ENCODE measurements at places on chromosomes 3 and 15.

- DNase-seq, result peak; percentile 40
Measured at GRCh38 chr3:9399746-9400145, 2.3 kb downstream of the SETD5 start.

- no peak for DNase-seq
Measured at GRCh38 chr3:170956647-170957046, 48.2 kb upstream of the EIF5A2 start.

DNA sequence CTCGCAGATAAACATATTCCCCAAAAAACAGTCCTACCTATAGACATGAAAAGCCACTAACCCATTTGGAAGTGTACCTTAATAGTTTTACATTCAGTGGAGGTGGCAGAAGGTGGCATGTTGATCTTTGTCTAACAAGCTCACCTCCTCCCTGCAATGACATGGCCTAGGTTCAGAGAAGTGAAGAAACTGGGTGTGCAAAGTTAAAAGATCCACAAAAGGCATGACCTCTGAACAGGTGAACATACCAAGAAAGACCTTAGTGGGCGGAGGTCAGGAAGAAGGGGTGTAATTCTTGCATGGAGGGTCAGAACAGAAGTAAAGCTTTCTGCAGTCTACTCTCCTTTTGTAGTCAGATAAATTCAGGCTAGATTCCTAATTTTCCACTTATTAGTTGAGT, 822 bp downstream of the MRPL3 start:
- DNase-seq, result no peak

- no peak for DNase-seq
Measured at GRCh38 chr3:50885070-50885850, 210.5 kb downstream of the DOCK3 start.

DNA sequence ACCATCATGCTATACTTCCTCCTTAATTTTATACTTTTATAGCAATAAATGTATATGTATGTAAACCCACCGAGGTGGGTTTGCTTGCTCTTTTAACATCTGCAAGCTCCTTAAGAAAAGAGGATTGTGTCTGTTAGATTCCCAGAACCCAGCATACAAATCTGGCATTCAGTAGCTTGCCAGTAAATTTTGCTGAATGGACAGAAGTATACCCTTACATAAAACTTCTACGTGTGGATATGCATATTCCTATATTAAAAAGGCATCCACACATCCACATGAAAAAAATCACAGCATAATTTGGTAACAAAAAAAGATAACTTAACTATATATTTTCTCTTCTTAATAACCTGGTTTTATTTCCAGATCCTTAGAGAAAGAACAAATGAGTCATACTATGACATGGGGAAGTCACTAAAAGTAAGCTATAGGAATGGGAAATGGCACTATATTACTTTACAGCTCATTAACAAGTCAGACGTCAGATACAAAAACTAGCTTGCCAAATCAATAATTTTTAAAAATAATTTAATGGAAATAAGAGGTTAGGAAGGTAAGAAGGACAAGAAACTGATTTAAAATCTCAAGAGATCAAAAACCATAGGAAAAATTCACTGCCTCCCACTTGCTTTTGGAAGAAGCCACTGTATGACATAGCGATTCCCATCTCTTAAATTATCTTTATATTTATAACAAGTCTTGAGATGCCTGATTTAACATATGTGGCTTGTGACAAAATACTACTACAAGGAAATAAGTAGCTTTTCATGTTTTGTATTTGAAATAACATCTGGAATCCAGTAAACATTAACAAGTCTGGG, 68.7 kb downstream of the SUMF1 start:
- DNase-seq, result no peak

DNA sequence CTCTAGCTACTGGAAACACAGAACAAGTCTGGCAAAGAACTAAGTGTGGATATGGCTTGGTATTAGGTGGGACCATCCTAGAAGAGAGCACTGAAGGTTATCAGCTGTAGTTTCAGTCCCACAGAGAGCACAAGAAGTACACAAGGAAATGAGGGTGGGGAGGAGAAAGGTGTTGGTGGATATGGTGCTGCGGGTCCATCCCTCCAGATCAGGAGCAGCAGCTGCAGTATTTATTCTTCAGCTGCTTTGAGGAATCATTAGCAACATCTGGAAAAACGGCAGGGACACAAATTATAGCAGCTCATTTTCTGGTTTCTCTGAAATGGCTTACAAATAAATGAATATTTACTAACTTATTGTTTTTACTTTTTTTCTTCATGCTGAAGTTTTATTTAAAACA, 29.0 kb downstream of the CD80 start:
- DNase-seq, result no peak

- no peak for DNase-seq
Measured at GRCh38 chr15:52436981-52437380, 91.7 kb downstream of the MYO5A start.
